ENCODE measurements at places on chromosomes 4 and X. TPM values are rescaled to one million over a fixed set of nuclear protein-coding genes. Genes with fewer than 3 reads are reported as not detected.

DNA sequence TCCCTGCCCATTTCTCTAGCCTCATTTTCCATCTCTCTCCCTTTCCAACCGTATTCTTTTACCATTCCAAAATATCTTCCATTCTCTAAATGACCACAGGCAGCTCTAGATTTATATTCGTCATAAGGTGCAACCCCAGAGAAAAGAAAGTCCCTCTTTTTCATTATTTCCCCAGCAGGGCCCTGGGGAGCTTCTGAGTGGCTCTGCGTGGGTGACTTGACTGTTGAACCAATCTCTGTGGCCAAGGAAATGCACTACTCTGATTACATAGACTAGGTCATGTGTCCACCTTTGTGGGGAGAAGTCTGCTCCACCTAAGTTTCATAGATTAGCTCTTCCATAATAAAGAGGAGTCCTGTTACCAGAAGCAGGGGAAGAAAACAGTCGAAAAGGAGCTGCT, 51.4 kb downstream of the ATOH1 start:
- DNase-seq = no peak
- no peak overlapping the region for H3K4me3 ChIP-seq
- H3K36me3 ChIP-seq = peaks cover 2% of the 10 kb centered on the region
- no peak overlapping the region for H3K27ac ChIP-seq

- no peaks in the 10 kb centered on the region for H3K27me3 ChIP-seq
- H3K27ac ChIP-seq = no peak overlapping the region
- DNase-seq = no peak
- no peak overlapping the region for H3K4me3 ChIP-seq
These were observed 6.5 kb upstream of the SYP start for GRCh38 chrX:49206543-49206942.

- H3K4me1 ChIP-seq = no peaks in the 10 kb centered on the region
- no peaks in the 10 kb centered on the region for H3K27me3 ChIP-seq
- no peak overlapping the region for H3K4me3 ChIP-seq
- no peak for DNase-seq
These were observed 1067.5 kb downstream of the PCDH7 start for GRCh38 chr4:31787701-31788100.

GRCh38 chrX:21171181-21171580, 203.0 kb upstream of the CNKSR2 start:
- H3K4me3 ChIP-seq = no peak overlapping the region
- H3K27ac ChIP-seq = no peak overlapping the region
- no peaks in the 10 kb centered on the region for H3K36me3 ChIP-seq
- peaks cover 3% of the 10 kb centered on the region for H3K4me1 ChIP-seq

GRCh38 chrX:99172958-99173357, 1237.1 kb downstream of the PCDH19 start:
- no peaks in the 10 kb centered on the region for H3K27me3 ChIP-seq
- DNase-seq = peak; percentile 39
- H3K27ac ChIP-seq = no peak overlapping the region

DNA sequence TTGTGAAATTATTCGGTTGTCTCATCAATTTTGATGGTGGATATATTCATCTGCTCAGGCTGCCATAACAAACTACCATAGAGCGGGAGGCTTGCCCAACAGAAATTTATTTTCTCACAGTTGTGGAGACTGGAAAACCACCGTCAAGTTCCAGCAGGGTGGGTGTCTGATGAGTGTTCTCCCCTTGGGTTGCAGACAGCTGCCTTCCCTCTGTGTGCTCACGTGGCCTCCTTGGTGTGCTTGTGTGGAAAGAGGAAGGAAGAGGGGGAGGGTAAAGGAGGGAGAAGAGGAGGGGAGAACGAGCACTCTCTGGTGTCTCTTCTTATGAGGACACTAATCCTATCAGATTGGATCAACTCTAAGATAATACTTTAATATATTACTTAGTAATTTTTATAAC, 123.8 kb upstream of the TEX13D start:
- no peaks in the 10 kb centered on the region for H3K27me3 ChIP-seq
- H3K4me1 ChIP-seq = no peaks in the 10 kb centered on the region
- peaks cover 4% of the 10 kb centered on the region for H3K36me3 ChIP-seq
- H3K27ac ChIP-seq = no peak overlapping the region
- H3K4me3 ChIP-seq = no peak overlapping the region

DNA sequence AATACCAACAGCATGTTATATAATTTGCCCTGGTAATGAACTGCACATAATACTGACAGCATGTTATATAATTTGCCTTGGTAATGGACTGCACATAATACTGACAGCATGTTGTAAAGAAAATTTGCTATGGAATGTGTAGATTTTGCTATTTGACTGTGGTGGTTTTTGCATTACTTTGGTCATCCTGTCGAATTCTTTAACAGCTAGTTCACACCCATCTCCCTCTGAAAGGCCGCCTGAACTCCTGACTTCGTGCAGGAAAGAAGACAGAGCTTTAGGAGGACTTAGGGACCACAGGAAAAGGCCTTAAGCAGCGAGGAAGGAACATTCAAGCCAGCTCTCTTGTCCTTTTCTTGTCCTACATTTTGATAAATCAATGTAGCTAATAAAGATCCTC, 45.2 kb upstream of the DCLK2 start:
- H3K4me3 ChIP-seq = no peak overlapping the region
- no peak overlapping the region for H3K27ac ChIP-seq
- H3K27me3 ChIP-seq = no peaks in the 10 kb centered on the region
- H3K4me1 ChIP-seq = peaks cover 10% of the 10 kb centered on the region

GRCh38 chr4:16154451-16154850, 70.6 kb upstream of the PROM1 start:
- no peaks in the 10 kb centered on the region for H3K4me1 ChIP-seq
- no peaks in the 10 kb centered on the region for H3K27me3 ChIP-seq
- no peak overlapping the region for H3K4me3 ChIP-seq
- no peak for DNase-seq
- H3K27ac ChIP-seq = no peak overlapping the region

GRCh38 chrX:29348288-29348687, 761.0 kb downstream of the IL1RAPL1 start:
- no peak overlapping the region for H3K4me3 ChIP-seq
- DNase-seq = no peak
- no peak overlapping the region for H3K27ac ChIP-seq
- H3K27me3 ChIP-seq = no peaks in the 10 kb centered on the region
- H3K4me1 ChIP-seq = no peaks in the 10 kb centered on the region

DNA sequence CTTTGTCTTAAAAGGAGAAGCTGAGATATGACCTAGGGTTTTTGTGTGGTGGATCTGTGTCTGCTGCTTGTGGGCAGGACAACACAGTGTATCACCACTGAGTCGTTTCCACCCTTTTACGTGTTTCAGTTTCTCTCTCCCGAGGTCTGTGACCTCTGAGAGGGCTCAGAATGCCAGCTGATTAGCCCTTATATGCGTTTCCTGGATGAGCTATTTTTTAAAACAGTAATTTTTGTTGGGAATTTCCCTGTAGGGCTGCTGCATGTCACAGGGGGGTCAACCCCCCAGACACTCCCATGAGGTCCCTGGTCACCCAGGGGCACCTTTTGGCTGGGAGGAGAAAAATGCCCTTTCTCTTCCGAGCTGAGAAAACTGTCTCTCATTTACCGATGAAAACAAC, 170.4 kb upstream of the CASK start:
- H3K4me3 ChIP-seq = no peak overlapping the region
- peaks cover 9% of the 10 kb centered on the region for H3K4me1 ChIP-seq
- no peaks in the 10 kb centered on the region for H3K27me3 ChIP-seq
- no peak overlapping the region for H3K27ac ChIP-seq

DNA sequence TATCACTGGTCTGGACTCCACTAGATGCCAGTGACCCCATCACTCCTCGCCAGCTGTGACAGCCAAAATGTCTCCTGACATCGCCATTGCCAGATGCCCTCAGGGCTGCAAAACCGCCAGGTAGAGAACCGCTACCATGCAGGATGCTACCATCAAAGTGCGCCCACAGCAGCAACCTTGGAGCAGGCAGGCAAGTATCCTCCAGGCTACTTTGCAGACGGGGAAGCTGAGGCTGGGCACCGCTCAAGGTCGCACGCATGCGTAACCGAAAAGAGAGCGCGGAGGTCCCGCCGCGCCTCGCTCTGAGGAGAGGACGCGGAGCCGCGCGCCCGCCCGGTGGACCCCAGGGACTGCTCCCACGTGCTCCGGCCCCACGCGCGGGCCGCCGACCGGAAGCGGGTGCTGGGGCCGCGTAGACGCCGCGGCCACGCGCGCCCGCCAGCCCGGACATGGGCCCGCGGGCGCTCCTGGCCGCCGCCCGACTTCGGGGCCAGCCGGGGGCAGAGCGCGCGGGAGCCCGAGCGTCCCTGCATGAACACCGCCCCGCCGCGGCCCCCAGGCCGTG, at the start of gene STS:
STS (plus strand) TSS at position 300 of the 565 bp plus-strand sequence. CDS start 105,488 bp downstream, outside the sequence.
- H3K27ac ChIP-seq = no peak within 1 kb of the TSS

DNA sequence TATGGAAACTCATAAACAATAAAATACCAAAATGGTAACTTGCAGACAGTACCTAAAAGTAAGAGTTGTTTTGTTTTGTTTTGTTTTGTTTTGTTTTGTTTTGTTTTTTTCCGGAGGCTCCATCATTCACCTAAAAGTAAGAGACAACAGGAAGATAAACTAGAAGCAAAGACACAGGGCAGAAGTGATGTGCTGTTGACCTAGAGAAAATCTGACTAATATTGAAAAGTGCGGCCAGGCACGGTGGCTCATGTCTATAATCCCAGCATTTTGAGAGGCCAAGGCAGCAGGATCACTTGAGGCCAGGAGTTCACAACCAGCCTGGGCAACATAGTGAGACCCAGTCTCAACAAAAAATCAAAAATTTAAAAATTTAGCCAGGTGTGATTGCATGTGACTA, 5.6 kb upstream of the CENPC start:
- H3K27ac ChIP-seq = no peak overlapping the region
- no peak overlapping the region for H3K4me3 ChIP-seq
- DNase-seq = no peak
- no peaks in the 10 kb centered on the region for H3K36me3 ChIP-seq
- no peaks in the 10 kb centered on the region for H3K4me1 ChIP-seq

DNA sequence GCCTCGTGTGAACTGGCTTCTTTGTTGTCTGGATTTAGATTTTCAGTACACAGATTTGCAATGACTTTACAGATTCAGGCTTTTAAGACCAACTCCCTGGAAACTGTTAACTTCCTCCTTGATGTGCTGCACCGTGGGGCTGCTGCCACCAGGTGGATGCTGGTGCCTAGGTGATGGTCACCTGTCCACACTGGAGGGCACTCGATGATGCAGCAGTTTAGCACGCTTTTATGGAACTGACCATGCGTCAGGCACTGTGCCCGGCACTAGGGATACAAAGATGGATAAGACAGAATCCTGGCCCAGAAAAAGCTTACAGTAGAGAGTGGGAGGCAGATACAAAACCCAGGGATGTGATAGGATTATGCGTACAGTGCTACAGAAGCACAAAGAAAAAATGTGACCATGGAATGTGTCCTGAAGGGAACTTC, 180.7 kb downstream of the CEP135 start:
- H3K36me3 ChIP-seq = peaks cover 3% of the 10 kb centered on the region
- H3K4me1 ChIP-seq = peaks cover 3% of the 10 kb centered on the region
- H3K27ac ChIP-seq = no peak overlapping the region
- DNase-seq = peak; percentile 77
- no peaks in the 10 kb centered on the region for H3K27me3 ChIP-seq

GRCh38 chr4:163565226-163566135, 71.0 kb downstream of the TMA16 start:
- no peaks in the 10 kb centered on the region for H3K27me3 ChIP-seq
- DNase-seq = no peak
- H3K27ac ChIP-seq = no peak overlapping the region
- no peak overlapping the region for H3K4me3 ChIP-seq

- DNase-seq = no peak
- no peaks in the 10 kb centered on the region for H3K27me3 ChIP-seq
- H3K4me3 ChIP-seq = no peak overlapping the region
- peaks cover 23% of the 10 kb centered on the region for H3K36me3 ChIP-seq
- no peaks in the 10 kb centered on the region for H3K4me1 ChIP-seq
These were observed 41.9 kb downstream of the PLS3 start for GRCh38 chrX:115602729-115603389.

GRCh38 chrX:71652405-71652804, 14.9 kb upstream of the LOC101059915 start:
- H3K4me3 ChIP-seq = no peak overlapping the region
- 0 out of 3 replicates have a peak, but pooled peaks cover 1% of the 10 kb centered on the region for H3K36me3 ChIP-seq
- no peak for DNase-seq
- H3K27me3 ChIP-seq = no peaks in the 10 kb centered on the region
- H3K4me1 ChIP-seq = no peaks in the 10 kb centered on the region

GRCh38 chrX:49884290-49884862, 5.1 kb downstream of the USP27X start:
- H3K27ac ChIP-seq = no peak overlapping the region
- peaks cover 15% of the 10 kb centered on the region for H3K36me3 ChIP-seq
- peak; percentile 73 for DNase-seq
- H3K27me3 ChIP-seq = no peaks in the 10 kb centered on the region
- H3K4me3 ChIP-seq = no peak overlapping the region

DNA sequence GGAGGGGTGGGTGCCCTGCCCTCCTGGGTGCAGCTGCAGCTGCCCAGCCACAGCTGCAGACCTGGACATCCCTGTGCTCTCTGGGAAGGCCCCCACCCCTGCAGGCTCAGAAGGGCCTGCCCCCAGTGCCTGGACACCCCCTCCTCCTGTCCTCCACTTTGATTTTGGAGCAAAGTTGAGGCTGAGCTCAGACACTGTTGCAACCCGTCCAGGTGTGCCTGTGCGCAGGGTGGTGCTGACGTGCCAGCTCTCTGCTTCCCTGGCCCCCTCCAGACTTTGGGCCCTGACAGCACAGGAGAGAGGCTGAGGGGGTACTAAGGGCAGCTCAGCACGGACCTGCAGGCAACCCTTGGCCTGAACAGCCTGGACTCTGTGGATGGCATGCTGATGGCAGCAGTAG, 750.3 kb downstream of the ARAP2 start:
- H3K4me1 ChIP-seq = no peaks in the 10 kb centered on the region
- H3K36me3 ChIP-seq = no peaks in the 10 kb centered on the region
- no peak for DNase-seq
- H3K27ac ChIP-seq = no peak overlapping the region

DNA sequence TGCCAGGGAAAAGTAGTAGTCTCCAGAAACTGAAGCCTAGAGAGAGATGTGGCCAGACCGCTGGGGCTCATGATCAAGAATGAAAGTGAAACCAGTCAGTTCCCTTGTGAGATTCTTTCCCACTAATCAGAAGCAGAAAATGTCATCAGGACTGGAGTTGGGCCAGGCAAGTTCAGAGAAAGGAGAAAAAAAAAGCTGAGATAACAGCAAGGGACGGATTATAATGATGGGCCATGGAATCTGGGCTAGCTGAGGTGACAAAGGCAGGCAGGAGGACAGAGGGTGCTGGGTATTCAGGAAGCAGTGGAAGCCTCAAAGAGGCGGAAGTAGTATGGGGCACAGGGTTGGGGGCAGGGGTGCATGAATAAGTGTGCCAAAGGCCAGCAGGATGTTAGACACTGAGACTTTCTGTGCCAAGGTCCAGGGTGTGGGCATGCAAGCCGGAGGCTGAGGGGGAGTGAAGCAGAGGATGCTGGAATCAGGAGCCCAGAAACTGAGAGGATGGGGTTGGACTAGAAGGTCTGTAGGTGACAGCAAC, 2.5 kb downstream of the CXorf38 start:
- no peaks in the 10 kb centered on the region for H3K4me1 ChIP-seq
- no peak overlapping the region for H3K27ac ChIP-seq
- no peaks in the 10 kb centered on the region for H3K27me3 ChIP-seq
- peak overlapping the region; percentile 47 for H3K4me3 ChIP-seq

The MTNR1A gene
- total RNA-seq = 0.97 TPM

The ATP8A1 gene
- total RNA-seq = 5.1 TPM

The GSX2 gene
- not detected for total RNA-seq

The PABPC1L2A gene
- 0.35 TPM for total RNA-seq

The WAS gene
- 0.61 TPM for total RNA-seq

The POU3F4 gene
- total RNA-seq = 0.20 TPM

The SLC25A53 gene
- total RNA-seq = 1.3 TPM

The CYTL1 gene
- 1.7 TPM for total RNA-seq

The MAGEB1 gene
- total RNA-seq = 0.18 TPM

The CT45A1 gene
- total RNA-seq = not detected

The IL3RA gene
- total RNA-seq = not detected

All from H9 (cell line).